ENCODE measurements at places on chromosomes 1 and 21.

- no peak for DNase-seq
Measured at GRCh38 chr1:213171711-213172110, 120.7 kb downstream of the RPS6KC1 start.

DNA sequence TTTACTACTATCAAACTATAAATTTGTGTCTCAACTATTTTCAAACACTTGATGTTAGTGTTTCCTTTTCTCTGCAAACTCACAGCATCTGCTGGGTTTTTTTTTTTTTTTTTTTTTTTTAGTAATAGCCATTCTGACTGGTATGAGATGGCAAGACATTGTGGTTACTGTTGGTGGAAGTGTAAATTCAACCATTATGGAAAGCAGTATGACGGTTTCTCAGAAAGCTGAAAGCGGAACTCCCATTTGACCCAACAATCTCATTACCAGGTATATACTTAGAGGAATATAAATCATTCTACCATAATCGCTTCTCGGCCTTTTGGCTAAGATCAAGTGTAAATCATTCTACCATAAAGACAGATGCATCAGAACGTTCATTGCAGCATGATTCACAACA, 608.3 kb upstream of the ZP4 start:
- no peak for DNase-seq

DNA sequence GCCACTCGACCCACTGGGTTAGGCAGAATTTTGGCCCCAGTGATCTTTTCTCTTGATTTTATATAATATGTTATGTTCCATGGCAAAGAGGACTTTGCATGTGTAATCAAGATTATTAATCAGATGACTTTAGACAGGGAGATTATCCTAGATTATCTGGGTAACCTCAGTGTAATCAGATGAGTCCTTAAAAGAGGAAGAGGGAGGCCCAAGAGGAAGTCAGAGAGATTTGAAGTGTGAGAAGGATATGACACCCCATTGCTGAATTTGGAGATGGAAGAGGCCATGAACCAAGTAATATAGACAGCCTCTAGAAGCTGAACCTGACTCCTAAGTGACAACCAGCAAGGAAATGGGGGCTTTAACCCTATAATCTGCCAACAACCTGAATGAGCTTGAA, 117.1 kb upstream of the CSF3R start:
- DNase-seq = no peak

GRCh38 chr21:17900281-17900989, 81.3 kb upstream of the C21orf91 start:
- DNase-seq = peak; percentile 2

- DNase-seq = no peak
Measured at GRCh38 chr1:204994086-204994862, 48.7 kb upstream of the CNTN2 start.

DNA sequence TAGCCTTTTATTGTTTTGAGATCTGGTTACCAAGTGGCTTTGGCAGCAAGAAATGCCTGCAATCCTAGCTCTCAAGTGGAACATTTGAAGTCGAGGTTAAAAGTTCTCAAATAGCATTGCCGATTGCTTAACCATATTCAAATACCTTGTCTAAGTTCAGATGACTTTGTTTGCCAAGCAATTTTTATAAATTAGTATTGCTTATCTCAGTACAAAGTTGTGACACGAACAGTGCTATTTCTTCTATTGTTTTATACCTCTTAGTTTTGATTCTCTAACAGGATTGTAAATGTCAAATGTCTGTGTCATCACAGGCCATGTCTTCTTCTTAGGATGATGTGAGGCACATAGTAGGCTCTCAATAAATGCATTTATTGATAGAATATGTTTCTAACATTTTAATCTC, 633.3 kb downstream of the PTPRC start:
- DNase-seq = no peak

Measured in stimulated activated CD4-positive, alpha-beta T cell treated with anti-CD3 and anti-CD28 coated beads, Interleukin-1b, Interleukin-23, amount 100 ng/mL, for 24 hours (primary cell).